Stimulated activated CD4-positive, alpha-beta T cell treated with anti-CD3 and anti-CD28 coated beads, Interleukin-12 subunit alpha, Interleukin-12 subunit beta, amount 100 ng/mL, for 24 hours (primary cell): ENCODE measurements at places on chromosomes 3 and 15.
A peak's percentile ranks its signal among the peaks of the same experiment; 100 is the strongest.

DNA sequence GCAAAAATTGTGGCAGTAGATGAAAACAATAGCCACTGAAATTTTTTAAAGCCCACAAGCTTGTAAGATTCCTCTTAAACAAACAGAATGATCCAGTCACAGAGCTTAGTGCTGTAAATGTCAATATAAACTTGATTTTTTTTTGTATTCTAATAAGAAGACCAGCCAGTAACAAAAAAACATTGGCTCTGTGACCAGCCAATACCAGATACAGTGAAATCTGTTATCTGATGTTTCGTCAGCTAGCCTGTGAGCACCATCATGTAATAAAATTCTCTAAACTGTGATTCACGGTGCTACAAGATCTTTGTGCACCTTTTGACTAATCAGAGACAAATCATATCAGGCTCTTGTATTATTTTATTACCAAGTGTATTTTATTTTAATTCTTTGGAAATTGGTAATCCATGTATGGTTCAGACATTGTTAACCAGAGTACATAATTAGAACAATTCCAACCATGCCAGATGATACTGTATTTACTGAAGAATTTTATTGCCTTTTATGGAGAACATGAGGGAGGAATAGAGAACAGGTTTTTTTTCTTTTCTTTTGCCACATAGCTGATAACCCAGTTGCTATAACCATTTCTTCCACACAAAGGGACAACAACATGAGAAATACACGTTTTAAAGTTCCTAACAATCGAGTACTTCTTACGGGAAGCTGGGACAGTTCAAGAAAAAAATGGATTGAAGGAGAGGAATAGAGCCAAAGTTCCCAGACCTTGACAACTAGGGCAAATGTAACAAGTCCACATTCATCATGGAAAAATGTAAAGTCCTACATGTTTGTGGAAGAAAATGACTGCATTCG, 71.9 kb downstream of the FILIP1L start:
- no peak for DNase-seq

- no peak for DNase-seq
Observed at GRCh38 chr3:112115161-112115739, 17.8 kb downstream of the GCSAM start.

GRCh38 chr3:187777331-187777941, 32.2 kb upstream of the BCL6 start:
- no peak for DNase-seq

DNA sequence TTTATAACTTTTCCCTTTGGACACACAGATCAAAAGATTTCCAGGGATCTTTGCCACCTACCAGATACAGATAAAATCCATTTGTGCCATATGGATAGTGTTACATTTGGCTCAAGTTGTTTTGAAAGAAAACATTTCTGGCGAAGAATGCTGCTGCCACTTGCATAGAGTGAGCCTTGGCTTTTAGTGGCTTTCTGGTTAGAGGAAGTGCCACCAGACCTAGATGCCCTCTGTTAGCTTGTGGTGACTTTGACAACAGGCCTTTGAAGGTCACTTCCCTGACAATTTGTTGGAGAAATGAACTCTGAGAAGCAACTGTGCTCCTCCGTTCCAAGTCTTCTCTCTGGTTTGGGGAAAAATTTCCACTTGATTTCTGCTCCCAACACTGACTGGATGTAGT, 158.0 kb downstream of the CHST2 start:
- no peak for DNase-seq

DNA sequence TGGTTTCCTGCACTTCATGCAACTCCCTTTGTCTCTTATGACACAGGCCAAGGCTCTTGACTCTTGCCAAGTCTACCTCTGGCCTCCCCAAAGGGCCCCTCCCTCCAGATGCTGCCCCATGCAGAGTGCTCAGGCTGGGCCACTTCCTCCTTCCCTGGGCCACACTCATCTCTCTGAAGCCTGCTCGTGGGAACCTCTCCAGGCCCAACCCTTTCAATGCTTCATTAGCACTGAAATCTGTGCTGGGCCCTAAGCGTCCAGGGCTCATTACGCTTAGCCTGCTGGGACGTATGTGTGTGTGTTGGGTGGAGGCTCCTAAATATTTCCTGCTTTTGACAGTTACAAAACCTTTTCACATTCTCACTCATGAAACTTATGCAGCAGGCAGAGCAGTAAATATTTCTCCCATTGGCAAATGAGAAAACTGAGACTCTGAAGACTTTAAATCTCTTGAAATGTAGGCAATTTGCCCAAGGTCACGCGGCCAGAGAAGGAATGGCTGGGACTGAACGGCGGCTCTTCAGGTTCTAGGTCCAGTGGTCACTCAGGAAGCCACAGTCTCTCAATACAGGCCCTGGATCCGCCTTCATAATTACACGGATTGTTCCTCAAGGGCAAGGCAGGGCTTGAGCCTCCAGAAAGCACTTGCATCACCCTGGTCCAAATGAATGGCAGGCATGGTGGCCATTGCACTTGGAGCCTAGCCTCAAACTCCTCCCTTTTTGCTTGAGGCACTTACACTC, 241.7 kb upstream of the HES1 start:
- DNase-seq, result no peak

DNA sequence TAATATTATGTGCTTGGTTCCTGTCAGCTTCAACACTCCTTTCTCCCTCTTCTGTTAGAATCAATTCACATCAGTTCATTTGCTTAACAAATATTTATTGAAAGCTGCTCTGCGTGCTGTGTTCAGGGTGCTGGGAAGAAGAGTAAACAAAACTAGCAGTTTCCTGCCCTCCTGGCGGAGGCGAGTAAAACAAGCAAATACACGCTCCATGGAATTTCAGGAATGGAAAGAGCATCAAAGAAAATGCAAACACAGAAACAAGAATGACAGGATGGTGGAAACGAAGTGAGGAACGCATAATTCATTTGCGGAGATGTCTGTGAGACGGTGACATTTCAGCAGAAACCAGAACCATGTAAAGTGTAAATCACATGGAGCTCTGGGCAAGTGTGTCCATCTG, 49.4 kb upstream of the SPTSSB start:
- DNase-seq, result no peak

DNA sequence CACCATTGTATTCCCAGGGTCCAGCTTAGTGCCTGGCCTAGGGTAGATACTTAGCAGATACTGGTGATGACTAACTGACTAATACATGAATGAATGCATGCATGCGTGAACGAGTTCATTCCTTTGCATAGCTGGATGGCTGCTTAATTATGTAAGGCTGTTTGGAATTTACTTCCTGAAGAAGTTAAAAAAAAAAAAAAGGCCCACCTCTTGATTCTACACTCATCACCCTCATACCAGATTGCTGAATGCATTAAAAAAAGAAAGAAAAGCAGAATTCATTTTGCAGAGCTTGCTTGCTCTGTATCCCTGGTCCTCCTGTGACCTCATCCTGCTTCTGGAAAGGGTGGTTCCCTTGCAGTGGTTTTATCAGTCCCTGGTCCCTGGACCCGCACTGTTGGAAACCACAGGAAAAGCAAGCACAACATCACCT, 277.6 kb upstream of the CFAP20DC start:
- no peak for DNase-seq

DNA sequence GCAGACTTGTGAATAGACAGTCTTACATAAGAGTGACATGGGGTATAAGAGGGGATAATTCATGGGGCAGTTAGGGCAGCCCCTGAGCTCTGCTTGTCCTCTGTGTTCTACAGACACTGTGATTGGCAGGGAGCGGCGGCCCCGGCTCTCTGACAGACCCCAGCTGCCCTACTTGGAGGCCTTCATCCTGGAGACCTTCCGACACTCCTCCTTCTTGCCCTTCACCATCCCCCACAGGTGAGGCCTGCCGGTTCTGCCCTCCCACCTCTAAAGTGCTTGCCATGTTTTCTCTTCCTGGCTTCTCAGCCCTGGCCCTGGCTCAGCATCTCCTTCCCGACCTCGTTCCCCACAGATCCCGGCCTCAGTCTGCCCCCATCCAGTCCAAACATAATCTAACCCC, 3.4 kb downstream of the CYP1A2 start:
- DNase-seq, result no peak

GRCh38 chr15:67832031-67832551, 6.8 kb downstream of the SKOR1 start:
- no peak for DNase-seq

GRCh38 chr3:193132241-193132640, 108.8 kb upstream of the PLAAT1 start:
- no peak for DNase-seq

DNA sequence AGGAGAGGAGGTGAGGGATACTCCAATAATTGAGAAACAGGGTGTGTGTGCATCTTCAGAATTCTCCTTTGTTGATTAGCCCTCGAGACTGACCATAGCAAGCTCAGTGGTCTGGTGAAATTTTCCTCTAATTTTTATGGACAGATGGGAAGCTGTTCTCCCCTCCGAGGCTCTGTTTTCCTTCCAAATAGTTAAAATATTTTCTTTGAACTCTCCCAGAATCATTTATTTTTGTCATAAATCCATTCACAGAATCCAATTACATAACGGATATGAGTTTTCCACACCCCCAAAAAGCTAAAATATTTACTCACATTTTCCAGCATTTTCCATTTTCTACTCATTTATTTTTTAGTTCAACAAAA, 36.5 kb downstream of the QTRT2 start:
- no peak for DNase-seq

GRCh38 chr3:47381317-47382157, 716 bp downstream of the PTPN23 start:
- DNase-seq, result peak; percentile 83

- no peak for DNase-seq
Observed at GRCh38 chr3:108130236-108130635, 39.4 kb upstream of the CD47 start.

GRCh38 chr15:51332206-51333147, 5.9 kb downstream of the CYP19A1 start:
- no peak for DNase-seq
